NCI-H82 (cell line): ENCODE measurements at places on chromosomes 7 and 10.

DNA sequence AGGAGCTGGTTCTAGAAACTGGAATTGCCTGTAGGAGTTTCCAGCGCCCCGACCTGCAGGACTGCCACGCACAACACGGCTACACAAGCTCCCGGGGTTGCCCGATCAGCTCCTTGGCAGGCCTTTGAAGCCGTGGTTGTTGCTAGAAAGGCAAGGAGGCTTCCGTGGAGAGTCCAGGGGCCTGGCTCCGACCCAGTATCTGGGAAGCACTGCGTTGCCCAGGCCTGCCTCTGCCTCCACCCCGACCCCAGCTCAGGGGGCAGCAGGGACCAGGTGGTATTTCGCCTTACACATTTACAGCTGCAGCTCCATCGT is 54.4 kb downstream of the PROSER2 start:
- DNase-seq = no peak

- DNase-seq = no peak
Measured at GRCh38 chr10:69728335-69728870, 73.3 kb upstream of the COL13A1 start.

- no peak for DNase-seq
Measured at GRCh38 chr7:113256883-113257531, 138.7 kb upstream of the SMIM30 start.

GRCh38 chr7:101128040-101128834 is 1.3 kb downstream of the SERPINE1 start:
- DNase-seq = no peak

GRCh38 chr7:152925412-152926147 is 166.0 kb downstream of the ACTR3B start:
- DNase-seq = peak; percentile 39

GRCh38 chr7:19202599-19202998 is 57.4 kb upstream of the FERD3L start:
- no peak for DNase-seq

GRCh38 chr10:60110739-60111138 is 204.4 kb upstream of the CCDC6 start:
- no peak for DNase-seq

DNA sequence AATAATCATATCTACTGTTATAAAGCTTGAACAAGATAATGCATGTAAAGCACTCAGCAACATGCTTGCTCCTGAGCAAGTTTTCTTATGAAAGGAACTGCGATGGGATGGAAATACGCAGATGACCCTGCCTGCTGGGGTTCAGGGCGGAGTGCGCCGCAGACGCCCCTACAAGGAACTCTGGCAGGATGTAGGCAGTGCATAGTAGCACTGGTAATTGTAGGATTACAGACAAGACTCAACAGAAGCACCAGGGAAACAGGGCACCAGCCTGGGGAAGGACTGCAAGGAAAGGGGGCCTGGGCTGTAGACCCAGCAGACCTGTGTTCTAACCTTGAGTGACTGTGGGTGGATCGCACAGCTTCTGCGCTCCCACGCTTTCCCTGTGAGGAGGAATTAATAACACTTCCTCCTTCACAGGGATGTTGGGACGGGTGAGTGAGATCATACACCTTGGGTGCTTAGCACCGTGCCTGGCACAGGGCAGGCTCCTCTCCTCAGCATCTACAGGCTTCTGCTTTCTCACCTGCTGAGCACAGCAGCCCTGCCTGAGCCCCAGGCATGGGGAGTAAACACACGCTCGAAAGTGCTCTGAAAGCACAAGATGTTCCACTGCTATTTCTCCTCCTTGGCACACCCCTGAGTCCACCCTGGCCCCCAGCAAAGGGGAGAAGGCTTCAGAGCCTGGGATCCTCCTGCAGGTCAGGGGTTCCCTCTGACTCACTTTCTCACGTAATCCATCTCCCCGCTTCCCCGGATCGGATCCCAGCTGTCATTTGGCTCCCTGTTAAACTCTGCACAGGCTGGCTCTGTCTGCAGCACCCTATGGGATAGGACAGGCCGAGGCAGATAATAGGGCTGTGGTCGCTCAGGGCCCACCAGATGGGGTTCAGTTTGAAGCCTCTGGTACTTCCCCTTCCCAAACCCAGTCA is 19.2 kb downstream of the ITPRIP start:
- no peak for DNase-seq

DNA sequence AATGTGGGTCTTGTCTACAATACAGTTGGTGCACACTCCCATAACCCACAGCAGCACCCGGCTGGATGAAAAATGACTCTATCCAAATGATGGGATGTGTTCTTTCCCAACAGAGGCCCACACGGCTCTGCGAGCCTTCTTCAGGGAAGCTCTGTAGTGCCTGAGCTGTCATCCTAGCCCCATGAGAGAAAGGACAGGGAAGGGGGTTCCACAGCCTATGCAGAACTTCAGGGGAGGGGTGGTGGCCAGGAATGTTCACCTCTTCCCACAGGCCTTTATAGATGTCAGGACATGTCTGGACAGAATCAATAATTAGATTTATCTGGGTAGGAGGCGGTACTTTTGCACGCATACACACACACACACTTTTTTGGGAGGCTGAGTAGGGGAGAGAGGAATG is 109.0 kb downstream of the JCAD start:
- DNase-seq = no peak

DNA sequence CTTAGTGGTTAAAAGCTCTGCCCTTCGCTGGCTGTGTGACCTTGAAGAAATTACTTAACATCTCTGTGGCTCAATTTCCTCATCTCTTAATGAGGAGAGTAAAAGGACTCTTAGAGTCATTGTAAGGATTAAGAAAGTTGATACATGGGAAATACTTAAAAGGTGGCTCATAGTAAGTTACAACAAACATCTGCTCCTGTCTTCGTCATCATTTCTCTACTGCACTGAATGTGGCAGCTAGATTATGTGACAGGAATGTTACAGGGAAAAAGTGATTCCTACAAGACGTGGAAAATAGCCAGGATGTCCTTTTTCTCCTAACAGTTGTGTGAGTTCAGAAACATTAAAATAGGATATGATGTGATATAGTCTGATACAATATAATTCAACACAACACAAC is 184.7 kb downstream of the FRMD4A start:
- no peak for DNase-seq

- DNase-seq = no peak
Measured at GRCh38 chr7:71804256-71804655, 607.9 kb downstream of the CALN1 start.

DNA sequence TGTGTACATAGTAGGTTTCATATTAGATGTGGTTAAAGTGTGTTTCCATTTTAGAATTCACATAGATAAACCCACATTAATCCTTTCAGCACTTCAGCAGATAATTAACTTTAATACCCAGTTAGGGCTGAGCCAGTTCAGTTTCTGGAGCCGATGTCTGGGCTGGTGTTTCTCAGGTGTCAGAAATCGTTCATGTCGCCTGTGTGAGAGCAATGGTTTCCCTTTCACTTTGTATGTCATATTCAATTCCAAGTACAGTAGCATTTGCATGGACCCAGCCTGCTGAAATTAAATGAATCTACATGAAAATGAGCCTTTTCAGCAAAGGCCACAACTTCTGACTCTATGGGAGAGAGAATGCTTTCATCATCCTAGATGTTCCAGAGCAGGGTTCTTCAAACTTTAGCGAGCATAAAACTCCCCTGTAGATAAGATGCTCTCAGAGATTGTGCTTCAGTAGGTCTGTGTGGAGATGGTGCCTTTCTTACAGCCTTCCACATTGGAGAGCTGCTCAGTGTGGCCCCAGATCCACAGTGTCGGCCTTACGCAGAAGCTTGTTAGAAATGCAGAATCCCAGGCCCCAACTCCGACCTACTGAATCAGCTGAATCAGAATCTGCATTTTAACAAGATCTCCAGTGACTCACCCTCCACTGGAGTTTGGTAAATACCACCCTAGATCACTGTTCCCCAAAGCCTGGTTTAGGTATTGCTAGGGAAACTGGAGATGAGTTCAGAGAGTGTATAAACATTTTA is 19.6 kb downstream of the WIPF3 start:
- peak; percentile 78 for DNase-seq

DNA sequence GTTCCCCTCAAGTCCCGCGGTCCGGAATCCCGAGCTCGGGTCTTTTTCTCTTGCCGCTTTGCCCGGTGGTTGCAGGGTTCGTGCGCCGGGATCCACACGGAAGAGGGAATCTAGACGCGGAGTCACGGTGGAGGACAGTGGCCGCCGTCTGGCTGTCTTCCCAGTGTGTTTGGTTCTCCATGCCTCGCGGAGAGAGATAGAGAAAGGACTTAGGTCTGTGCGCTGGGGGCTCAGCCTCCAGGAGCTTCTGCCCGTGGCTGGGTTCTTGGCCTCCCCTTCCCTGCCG is 1.6 kb downstream of the FFAR4 start:
- DNase-seq = no peak

- DNase-seq = peak; percentile 57
Measured at GRCh38 chr10:47383261-47384147, 589 bp downstream of the ZNF488 start.

DNA sequence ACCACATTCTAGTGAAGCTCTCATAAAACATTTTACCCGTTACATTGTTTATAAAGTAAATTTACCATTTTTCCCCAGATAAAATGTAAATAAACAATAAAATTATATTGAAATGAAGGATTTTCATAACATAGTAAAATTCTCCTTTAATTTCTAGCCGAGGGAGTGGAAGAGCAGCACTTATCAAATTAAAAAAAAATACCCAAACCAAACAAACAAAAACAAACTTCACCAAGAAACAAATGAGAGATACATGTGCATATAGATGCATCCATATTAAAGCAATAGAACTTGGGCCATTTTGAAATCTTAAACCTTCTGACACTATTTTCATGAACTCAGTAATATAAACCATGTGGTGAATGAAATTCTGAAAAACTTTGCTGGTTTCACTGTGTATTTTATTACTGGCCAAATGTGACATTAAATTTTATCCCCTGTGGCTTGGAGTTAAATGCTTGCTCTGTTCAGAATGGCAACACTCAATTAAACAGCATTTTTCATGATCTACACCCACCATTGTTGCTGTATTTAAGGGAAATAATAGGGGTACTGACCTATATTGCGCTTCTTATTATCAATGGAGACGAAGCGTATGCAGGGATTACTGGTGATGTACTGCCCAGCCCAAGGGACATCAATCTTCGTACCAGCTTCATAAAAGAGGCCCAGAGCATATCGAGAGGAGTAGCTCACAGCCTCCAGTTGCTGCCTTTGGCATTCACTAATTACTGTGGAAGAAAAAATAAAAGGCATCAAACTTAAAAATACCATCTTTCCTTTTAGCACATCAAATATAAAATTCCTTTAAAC is 220.9 kb downstream of the RNLS start:
- DNase-seq = no peak

GRCh38 chr7:31744294-31744874 is 57.4 kb downstream of the PPP1R17 start:
- peak; percentile 79 for DNase-seq

DNA sequence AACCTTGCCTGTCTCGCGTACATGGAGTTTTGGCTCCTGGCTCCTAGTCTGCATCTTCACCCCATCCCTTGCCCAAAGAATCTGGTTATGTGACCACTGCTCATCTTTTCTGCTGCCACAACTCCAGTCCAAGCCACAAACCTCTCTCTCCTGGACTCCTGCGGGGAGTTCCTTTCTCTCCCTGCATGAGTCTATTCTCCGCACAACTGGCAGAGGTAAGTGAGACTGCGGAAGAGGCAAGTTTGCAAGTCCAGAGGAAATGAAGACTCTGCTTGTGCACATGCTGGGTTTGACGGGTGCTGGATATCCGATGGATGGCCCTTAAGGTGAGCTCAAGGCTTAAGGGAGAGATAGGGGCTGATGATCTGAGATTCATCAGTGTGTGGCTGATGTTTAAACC is 61.0 kb downstream of the TRUB1 start:
- DNase-seq = peak; percentile 3

DNA sequence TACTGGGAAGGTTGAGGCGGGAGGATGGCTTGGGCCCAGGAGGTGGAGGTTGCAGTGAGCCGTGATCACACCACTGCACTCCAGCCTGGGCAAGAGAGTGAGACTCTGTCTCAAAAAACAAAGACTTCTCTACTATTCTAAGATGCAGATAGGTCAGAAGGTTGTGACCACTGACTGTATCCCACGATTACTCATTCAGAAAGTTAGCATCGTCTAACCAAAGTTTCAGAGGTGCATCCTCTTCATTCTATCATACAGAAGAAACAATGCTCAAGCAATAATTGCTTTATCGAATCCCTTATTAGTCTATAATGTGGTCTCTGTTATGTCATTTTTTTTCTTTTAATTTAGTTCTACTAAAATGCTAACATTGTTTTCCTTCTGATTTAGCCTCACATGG is 348.7 kb upstream of the LRGUK start:
- no peak for DNase-seq

GRCh38 chr7:125695626-125696025 is 766.0 kb upstream of the POT1 start:
- DNase-seq = no peak

DNA sequence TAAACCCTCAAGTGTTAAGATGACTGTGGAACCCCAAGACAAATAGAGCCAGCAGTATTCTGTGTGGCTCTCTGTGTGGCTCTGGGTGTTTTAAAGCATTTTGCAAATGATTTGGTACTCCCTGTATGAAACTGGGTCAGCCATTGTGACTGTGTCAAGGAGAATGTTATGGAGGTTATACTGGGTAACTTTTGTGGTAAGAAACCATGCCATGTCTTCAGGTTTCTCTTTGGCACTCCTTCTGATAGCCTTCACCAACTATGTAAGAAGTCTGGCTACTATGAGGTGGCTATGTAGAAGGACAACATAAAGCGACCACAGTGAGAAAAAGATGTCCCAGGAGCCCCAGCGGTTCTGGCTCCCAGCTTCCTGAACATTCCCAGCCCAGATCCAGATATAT is 226.6 kb upstream of the RHOBTB1 start:
- DNase-seq = no peak

GRCh38 chr7:117084286-117084685 is 131.0 kb downstream of the ST7 start:
- no peak for DNase-seq

DNA sequence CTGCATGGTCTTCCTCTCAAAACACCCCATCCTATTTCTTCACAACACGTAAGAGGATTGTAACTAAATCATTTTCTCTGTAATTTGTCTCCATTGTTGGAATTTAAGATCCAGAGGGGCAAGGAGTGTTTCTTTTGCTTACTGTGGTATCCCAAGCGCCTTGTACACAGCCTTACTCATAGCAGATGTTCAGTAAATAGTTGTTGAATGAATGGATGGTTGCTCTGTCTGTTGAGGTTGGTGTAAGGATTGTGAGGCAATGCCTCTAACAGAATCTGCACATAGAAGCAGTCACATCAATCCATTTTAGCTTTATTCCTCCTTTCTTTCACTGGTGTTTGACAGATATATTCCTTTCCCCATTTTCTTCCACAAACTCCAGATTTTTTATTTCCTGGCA is 90.1 kb downstream of the ZNF365 start:
- DNase-seq = no peak

GRCh38 chr7:157056957-157057902 is 46.8 kb upstream of the MNX1 start:
- no peak for DNase-seq

DNA sequence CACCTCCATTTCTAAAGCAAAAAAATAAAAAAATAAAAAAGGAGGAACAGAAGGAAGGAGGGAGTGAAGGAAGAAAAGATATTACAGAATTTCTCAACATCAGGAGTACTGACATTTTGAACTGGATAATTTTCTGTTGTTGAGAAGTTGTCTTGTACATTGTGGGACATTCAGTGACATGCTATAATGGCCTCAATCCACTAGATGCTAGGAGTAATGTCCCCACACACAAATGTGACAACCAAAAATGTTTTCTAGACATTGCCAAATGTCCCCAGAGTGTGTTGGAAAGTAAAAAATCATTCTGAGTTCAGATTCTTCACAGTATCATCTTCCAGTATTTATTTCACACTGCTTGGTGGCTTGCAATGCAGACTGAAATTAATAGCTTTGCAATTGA is 6.5 kb downstream of the ZNF438 start:
- no peak for DNase-seq
